ENCODE measurements at places on chromosomes 13 and 19. TPM values are rescaled to one million over a fixed set of nuclear protein-coding genes. Genes with fewer than 3 reads are reported as not detected.

DNA sequence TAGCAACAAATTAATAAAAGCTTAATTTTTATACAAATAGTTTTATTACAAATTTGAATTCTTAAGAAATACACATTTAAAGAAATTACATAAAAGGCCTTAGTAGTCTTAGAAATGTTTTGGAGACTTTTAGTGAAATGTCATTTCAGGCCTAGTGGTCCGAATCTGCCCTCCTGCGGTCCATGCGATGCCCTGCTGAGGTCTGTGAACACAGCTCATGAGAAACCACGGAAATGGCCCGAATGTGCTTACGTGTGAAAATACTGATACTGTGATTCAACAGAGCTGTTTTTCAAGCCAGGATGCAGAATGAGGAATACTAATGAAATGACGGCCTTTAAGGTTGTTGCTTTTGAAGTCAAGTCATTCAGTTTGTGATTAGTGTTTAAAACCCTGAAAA lies 157.9 kb downstream of the COL4A1 start:
- H3K27me3 ChIP-seq: no peaks in the 10 kb centered on the region
- H3K4me3 ChIP-seq: no peak overlapping the region
- H3K36me3 ChIP-seq: no peaks in the 10 kb centered on the region
- no peak for DNase-seq
- H3K27ac ChIP-seq: no peak overlapping the region

The THAP8 gene
- 3.8 TPM for total RNA-seq

DNA sequence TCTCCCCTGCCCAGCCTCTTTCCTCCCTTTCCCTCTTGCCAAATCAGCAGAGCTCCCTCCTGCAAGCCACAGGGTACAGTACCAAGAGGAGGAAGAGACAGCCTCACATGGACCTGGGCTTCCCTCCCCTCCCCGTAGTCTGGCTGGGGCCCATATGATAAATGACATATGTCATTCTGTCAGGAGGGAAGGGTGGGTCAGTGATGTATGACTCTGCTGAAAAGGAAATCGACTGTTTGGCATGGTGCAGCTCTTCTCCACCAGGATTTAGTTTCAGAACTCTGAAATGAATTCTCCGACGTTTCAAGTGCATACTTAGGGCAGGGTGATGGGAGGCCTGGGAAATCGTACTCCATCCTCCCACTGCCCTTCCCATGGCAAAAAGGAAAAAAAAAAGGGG lies 9.8 kb downstream of the TSHZ3 start:
- peak overlapping the region; percentile 54 for H3K27ac ChIP-seq
- no peaks in the 10 kb centered on the region for H3K27me3 ChIP-seq
- peaks cover 3% of the 10 kb centered on the region for H3K36me3 ChIP-seq

GRCh38 chr13:101881593-101881992 lies 429.1 kb downstream of the ITGBL1 start:
- no peaks in the 10 kb centered on the region for H3K27me3 ChIP-seq
- H3K36me3 ChIP-seq: no peaks in the 10 kb centered on the region
- H3K4me3 ChIP-seq: no peak overlapping the region
- no peak for DNase-seq

GRCh38 chr13:48640767-48641166 lies 13.0 kb upstream of the CYSLTR2 start:
- H3K27ac ChIP-seq: no peak overlapping the region
- H3K4me3 ChIP-seq: no peak overlapping the region
- DNase-seq: no peak
- no peaks in the 10 kb centered on the region for H3K36me3 ChIP-seq

GRCh38 chr13:28890712-28891111 lies 70.6 kb downstream of the MTUS2 start:
- no peaks in the 10 kb centered on the region for H3K36me3 ChIP-seq
- no peaks in the 10 kb centered on the region for H3K4me1 ChIP-seq
- no peaks in the 10 kb centered on the region for H3K27me3 ChIP-seq

DNA sequence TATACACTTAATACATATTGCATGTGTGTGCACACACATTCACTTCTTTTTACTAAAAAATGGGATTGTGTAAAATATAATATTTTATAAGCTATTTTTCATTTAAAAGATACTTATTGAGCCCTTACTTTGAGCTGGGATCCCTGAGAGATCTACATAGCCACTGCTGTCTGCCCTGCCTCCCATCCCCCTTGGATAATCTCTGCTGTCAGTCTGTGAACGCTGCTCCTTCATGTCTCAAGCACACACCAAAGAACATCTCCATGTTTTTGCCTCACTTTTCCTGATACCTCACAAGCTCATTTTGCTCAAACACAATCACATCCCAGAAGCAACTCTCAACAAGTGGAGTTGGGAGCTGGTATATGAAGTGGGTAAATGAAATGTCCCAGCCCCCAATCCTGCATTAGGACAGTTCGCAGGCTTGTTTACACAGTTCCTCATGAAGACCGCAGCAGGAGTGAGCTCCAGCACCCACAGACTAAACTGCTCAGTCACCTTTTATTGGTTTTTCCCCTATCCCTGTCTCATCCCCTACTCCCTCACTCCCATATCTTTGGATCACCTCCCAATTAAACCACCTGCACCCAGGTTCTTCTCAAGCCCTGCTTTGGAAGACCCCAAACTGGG lies 108.3 kb upstream of the FRY start:
- no peaks in the 10 kb centered on the region for H3K36me3 ChIP-seq
- H3K4me3 ChIP-seq: no peak overlapping the region
- H3K27ac ChIP-seq: no peak overlapping the region
- no peak for DNase-seq

GRCh38 chr13:33284916-33285315 lies 639 bp downstream of the STARD13 start:
- DNase-seq: no peak
- H3K36me3 ChIP-seq: no peaks in the 10 kb centered on the region
- peak overlapping the region; percentile 65 for H3K4me3 ChIP-seq
- peaks cover 14% of the 10 kb centered on the region for H3K4me1 ChIP-seq

DNA sequence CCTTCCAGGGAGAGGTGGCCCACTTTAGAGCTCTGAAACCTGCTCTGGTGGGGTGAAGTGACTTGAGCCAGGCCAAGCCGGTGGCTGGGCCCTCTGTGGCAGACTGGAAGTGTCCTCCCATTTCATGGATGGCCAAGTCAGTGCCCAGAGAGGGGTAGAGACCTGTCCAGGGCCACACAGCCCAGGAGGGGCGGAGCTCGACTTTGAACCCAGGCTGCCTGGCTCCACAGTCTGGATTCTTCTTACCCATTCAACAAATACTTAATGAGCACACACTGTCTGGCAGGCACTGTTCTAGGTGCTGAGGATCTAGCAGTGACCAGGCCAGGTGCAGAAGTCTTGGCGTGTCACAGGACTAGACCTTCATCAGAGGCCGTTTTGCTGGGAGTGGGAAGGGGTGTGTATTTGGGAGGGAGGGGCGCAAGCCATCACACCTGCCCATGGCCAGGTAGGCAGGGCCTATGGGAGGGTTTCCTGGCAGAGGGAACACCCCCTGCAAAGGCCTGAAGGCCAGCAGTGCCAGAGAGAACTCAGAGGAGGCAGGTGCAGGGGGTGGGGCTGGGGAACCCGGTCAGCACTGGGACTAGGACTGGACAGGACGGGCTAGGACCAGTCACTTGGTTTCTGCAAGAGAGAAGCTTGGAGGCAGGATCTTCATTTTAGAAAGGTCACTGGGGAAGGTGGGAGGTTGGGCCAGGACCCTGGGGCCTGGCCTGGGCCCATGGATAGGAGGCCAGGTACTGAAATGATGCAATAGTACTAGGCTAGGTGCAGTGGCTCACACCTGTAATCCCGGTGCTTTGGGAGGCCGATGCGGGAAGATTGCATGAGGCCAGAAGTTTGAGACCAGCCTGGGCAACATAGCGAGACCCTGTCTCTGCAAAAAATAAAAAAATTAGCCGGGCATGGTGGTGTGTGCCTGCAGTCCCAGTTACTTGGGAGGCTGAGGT lies 31.8 kb downstream of the DNM2 start:
- no peak overlapping the region for H3K4me3 ChIP-seq
- DNase-seq: no peak

The U2AF2 gene
- 125 TPM for total RNA-seq

The PTH2 gene
- not detected for total RNA-seq

The GJA3 gene
- total RNA-seq: not detected

DNA sequence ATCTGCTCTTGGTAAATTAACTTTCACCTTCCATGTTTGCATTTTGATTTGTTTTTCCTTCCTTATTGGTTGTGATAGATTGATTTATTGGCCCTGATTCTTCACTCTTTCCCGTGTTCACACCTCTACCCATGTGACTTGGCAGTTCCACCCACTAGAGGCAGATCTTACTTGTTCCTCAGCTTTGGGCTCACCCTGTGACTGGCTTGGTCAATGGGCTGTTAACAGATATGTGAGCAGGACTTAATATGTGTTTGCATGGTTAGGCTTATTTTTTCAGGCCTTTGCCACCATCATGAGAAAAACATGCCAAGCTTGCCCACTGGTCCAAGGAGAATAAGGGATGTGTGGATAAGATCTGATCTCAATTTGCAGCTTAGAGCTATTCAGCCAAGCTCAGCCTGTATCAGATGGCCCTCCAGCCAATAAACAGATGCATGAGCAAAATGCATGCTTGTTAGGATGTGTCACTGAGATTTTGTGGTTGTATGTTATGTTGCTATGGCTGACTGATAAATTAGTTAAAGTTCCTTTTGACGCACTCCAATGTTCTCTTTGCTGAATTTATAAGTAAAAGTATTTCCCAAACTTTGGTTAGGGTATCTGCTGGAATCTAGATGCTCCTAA lies 48.0 kb downstream of the RGCC start:
- H3K36me3 ChIP-seq: no peaks in the 10 kb centered on the region
- no peak overlapping the region for H3K4me3 ChIP-seq
